ENCODE measurements at places on chromosomes 6 and 20.
A peak's percentile ranks its signal among the peaks of the same experiment; 100 is the strongest.

DNA sequence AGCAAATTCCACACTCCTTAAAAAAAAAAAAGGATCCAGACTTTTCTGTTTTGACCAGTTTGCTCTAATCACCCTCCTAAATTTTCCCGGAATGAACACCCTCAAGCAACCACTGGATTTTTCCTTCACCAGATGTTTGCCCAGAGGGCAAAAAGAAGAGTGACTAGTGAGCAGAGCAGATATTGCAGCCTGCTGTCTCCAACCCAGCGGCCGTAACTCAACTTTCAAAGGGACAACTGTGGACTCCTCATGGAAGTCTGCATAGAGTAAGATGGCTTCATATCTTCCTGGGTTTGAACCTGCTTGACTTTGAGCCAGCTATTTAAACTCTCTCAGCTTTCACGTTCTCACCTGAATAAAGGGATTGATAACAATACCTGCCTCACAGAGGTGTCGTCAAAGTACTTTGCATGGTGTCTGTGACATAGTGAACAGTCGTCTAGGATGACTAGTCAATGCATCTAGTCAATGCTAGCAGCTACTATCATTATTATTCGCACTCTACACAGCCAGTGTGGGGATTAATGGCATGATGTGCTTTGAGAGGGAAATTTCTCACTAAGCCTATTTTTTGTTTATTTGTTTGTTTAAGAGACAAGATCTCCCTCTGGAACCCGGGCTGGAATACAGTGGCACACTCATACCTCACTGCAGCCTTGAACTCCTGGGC, 92.2 kb upstream of the HIVEP1 start:
- DNase-seq: no peak

DNA sequence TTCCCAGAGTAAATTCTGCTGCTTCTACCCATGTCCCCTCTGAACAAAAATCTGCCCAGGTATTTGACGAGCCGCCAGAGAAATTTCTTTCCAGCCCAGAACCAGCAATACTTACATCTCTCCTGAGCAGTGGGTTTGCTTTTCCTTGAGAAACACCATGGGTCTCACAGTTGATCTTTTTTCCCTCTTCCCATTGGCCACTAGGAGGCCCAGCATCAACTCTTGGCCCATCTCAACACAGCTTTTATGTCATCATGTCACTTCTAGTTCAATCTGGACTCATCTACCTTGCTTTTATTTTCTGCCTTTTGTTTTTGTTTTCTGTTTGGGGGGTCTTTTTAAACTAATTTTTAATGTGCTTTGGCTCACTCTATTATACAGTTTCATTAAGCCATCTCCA, 18.8 kb downstream of the MAFB start:
- no peak for DNase-seq

DNA sequence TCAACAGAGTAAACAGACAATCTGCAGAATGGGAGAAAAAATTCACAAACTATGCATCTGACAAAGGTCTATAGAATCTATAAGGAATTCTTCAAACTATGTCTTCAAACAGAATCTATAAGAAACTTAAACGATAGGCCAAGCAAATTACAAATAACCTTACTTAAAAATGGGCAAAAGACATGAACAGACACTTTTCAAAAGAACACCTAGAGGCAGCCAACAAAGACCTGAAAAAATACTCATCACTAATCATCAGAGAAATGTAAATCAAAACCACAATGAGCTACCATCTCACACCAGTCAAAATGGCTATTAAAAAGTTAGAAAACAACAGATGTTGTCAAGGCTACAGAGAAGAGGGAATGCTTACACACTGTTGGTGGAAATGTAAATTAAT, 81.3 kb downstream of the ID4 start:
- DNase-seq: no peak

DNA sequence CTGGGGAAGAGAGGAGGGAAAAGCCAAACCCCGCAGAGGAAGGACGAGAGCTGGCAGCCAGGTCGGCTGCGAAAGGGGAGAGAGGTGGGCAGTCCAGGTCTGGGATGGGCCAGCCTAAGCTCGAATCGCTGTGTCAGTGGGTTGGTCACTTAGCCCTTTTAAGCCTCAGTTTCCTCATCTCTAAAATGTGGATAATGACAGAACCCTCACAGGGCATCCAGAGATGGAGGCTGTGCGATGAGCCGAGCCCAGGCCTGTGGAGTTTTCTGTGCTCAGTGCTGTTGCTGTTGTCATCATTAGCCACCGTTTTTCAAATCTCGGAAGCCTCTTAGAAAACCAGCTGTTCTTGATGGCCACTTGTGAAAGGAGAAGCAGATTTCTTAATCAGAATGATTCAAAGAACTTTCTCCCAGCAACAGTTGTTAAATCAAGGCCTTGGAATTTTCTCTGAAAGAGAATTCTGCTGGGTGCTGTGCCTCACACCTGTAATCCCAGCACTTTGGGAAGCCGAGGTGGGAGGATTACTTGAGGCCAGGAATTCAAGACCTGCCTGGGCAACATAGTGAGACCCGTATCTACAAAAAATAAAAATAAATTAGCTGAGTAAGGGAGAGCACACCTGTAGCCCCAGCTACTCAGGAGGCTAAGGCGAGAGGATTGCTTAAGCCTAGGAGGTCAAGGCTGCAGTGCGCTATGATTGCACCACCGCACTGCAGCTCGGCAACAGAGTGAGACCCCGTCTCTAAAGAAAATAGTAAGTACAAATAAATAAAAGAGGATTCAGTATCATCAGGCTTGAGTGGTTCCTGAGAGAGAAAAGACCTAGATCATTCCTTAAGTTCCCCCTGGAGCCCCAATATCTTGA, 46.3 kb upstream of the ENTPD6 start:
- no peak for DNase-seq

DNA sequence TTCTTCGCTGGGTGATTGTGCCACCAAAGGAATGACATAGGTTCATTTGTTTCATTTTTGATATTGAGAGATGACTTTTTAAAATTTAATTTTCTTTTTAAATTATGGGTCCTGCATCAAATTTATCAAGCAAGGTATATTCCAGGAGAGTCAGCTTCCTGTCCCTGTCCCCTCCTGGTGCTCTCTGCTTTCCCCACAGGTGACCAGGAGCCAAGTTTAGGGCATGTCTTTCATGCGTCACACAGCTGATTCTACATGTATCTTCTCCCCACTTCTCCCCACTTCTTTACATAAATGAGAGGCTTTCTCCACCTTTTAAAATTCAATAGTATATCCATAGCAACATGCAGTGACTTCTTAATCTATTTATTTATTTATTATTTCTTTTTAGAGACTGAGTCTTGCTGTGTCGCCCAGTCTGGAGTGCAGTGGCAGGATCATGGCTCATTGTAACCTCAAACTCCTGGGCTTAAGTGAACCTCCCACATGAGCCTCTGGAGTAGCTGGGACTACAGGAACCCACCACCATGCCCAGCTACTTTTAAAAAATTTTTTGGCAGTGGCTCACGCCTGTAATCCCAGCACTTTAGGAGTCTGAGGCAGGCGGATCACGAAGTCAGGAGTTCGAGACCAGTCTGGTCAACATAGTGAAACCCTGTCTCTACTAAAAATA, 30.0 kb downstream of the OSBPL2 start:
- no peak for DNase-seq

GRCh38 chr6:151702851-151703658, 104.4 kb upstream of the ESR1 start:
- no peak for DNase-seq

DNA sequence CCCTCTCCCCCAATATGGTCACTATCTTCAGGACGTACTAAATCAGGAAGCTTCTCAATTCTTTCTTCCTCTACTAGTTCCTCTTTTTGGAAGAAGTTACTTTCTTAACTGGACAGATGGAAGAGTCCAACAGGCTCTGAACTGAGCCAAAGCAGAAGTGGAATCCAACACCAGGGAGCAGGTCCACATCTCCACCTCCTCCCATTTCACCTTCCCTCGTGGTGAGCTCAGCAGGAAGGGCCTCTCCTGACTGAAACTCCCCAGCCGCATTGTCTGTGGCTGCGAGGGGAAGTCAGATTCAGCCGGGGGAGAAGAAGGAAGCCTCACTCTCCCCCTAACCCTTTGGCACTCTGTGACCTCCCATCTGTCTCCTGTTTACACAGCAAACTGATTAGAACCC, 63.8 kb upstream of the UST start:
- no peak for DNase-seq

- DNase-seq: peak; percentile 54
Observed at GRCh38 chr6:73523434-73524123, 2.7 kb upstream of the EEF1A1 start.

GRCh38 chr6:143040018-143040417, 20.7 kb upstream of the AIG1 start:
- no peak for DNase-seq

DNA sequence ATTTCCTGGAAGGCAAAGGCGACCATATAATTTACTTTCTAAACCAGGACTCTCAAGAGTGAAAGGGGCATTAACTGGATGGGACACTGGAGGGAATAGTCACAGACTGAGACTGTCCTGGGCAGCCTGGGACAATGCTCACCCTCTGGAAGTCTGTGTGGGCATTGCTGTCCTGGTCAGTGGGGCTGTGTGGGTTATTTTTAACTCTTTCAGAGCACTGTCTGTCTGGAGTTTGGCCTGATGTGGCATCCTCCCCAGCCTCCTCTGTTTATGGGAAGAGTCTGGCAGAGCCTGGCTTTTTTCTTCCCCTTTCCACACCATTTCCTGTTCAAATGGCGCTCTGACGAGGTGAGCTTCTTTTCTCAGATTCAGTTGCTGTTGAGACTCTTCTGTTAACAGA, 11.7 kb downstream of the DAAM2 start:
- no peak for DNase-seq

- DNase-seq: no peak
Observed at GRCh38 chr6:13604546-13605416, 10.4 kb upstream of the NOL7 start.
